ENCODE measurements at places on chromosomes 1 and 21. TPM values are rescaled to one million over a fixed set of nuclear protein-coding genes. Genes with fewer than 3 reads are reported as not detected.

The PCP4 gene
- not detected for total RNA-seq

The UBASH3A gene
- total RNA-seq, result not detected

The TRIM45 gene
- total RNA-seq, result 1.4 TPM

The RNU1-3 gene
- total RNA-seq, result under 0.01 TPM

The MIA3 gene
- 50.0 TPM for total RNA-seq

The SUSD4 gene
- total RNA-seq, result not detected

The USH2A gene
- not detected for total RNA-seq

The ZNF684 gene
- 5.0 TPM for total RNA-seq

The VANGL2 gene
- total RNA-seq, result not detected

Data from thoracic aorta endothelial cell (primary cell).